ENCODE measurements at places on chromosomes 1 and 21.

DNA sequence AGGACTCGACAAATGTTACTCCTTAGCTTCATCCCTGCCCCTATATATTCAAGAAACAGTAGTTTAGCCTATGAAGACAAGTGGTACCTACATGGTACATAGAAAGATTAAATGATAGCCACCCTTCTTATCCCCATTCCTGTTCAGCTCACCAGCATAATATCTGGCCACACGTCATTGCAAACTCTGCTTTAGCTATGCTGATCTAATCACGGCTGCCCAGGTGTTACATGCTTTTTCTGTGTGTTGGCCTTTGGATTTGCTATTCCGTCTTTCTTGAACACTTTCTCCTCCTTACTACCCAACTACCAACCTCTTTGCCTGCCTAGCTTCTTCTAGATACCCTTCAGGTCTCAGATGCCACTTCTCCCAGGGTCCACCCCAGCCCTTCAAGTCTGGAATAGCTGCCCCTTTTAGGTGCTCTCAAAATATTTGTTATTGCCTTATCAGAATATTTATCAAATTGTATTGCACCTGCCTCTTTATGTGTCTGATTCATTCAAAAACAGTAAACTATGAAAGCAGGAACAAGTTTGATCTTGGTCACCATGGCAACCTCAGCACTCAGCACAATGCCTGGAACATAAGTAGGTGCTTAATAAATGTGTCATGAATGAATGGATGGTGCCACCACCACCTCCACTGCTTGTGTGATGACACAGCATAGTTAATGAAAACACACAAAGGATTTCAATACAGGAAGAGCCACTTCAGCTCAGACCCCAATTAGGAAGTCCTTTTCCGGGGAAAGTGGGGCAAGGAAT is 11.4 kb upstream of the DNASE2B start:
- no peak for DNase-seq

- DNase-seq: no peak
These were observed 14.7 kb upstream of the FABP3 start for GRCh38 chr1:31387612-31388011.

DNA sequence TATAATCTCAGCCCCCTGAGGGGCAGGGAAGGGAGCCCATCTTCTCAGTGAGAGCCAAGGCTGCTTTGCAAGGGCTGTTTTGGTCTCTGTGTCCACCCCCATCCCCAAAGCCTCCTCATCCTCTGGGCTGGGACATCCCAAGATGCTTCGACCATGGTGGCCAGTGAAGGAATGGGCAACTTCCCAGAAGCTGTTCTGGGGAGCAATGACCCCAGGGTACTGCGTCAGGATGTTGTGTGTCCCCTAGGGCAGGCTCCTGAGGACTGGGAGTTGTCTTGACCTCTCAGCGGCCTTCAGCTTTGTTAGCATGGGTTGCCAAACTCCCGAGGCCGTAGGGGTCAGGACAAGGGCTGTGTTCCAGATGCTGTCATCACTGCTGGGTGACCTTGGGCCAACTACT is 238.4 kb upstream of the POU3F1 start:
- no peak for DNase-seq

DNA sequence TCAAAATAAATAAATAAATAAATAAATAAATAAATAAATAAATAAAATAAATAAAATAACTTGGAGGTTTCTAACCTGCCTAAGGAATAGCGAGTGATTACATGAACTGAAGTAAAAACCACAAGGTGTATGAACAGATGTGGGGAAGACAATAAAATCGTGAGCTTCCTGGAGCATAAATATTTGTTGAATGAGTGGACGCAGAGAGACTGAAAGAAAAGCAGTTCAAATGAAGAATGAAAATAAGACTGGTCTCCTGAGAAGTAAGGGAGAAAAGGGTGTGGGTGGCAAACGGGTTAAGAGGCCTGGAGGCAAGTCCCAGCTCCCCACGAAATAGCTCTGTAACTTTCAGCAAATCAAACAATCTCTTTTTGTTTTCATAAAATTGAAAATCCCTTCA is 33.6 kb downstream of the CHML start:
- no peak for DNase-seq

- no peak for DNase-seq
These were observed 32.4 kb downstream of the KCNN3 start for GRCh38 chr1:154837672-154838171.

DNA sequence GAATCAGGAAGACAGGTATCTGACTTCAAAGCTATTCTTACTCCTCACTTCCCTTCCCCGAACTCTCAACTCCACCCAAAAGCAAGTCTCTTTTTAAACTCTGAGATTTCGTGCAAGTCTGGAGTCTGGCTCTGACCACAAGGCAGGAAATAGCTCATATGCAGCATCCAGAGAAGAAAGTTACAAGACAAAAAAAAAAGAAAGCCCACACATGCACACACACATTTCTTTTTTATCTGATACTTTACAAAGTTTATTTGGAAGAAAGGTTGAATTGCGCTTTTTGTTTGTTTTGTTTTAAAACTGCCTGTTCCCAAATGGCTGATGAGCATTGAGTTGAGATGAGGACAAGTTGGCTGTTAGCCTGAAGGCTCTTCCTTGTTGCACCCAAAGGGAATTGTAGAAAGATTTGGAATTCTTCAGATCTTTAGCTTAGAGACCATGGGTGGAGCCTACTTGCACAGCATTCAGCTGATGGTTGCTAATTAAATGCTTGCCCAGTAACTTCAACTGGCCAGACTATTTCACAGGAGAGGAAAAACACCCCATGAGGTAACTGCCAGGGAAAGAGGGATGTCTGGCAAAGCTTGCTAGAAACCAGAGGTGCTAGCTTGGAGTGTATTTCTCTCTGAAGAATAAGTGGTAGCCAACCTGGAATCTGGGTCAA is 490.3 kb downstream of the TTLL7 start:
- peak; percentile 9 for DNase-seq

GRCh38 chr1:182175361-182175931 is 113.9 kb upstream of the ZNF648 start:
- no peak for DNase-seq

GRCh38 chr1:206050655-206051235 is 2.2 kb upstream of the RHEX start:
- DNase-seq: peak; percentile 9

DNA sequence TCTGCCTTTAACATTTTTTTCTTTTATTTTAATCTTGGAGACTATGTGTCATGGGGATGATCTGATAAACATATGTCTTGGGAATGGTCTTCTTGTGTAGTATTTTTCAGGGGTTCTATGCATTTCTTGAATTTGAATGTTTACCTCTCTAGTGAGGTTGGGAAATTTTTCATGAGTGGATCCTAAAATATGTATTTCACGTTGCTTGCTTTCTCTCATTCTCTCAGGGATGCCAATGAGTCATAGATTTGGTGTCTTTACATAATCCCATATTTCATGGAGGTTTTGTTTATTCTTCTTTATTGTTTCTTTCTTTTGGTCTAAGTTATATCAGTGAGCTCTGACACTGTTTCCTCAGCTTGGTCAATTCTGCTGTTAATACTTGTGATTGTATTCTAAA is 1237.2 kb downstream of the PLA2G4A start:
- no peak for DNase-seq

GRCh38 chr1:226608699-226609505 is 60.3 kb downstream of the STUM start:
- DNase-seq: peak; percentile 39

GRCh38 chr1:93504247-93505033 is 56.5 kb downstream of the FNBP1L start:
- DNase-seq: no peak

- DNase-seq: no peak
These were observed 176.9 kb upstream of the CAMK1G start for GRCh38 chr1:209406595-209406994.

- no peak for DNase-seq
These were observed 48.0 kb upstream of the FOXD3 start for GRCh38 chr1:63274371-63274770.

DNA sequence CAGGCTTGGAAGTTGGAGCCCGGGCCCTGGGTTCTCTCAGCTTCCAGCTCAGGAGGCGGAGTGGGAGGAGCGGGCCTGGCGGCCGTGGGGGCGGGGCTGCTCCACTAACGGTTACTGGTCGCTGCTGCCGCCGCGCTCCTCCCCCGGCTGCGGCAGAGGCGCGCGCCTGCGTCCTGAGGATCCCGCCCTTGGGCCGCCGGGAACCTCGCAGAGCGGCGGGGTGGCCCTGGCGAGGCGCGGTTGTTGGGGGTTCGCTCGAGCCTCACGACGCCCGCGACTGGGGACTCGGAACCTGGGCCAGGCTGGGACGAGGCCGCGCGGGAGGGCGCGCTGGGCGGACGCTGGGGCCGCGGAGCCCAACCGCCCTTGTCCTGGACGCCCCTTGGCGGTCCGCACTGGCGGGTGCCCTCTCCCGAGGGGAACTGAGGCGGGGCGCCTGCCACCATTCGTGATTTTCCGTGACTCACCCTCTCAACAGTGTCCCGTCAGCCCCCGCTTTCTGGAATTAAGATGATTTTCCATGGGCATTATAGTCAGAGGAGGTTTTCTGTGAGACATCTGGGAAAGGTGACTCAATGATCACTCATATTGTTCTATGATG is 34.1 kb downstream of the OR2G3 start:
- no peak for DNase-seq

- DNase-seq: no peak
These were observed 801 bp downstream of the EPRS1 start for GRCh38 chr1:220045356-220046051.

- no peak for DNase-seq
These were observed 33.5 kb downstream of the KCNC4 start for GRCh38 chr1:110243574-110243973.

- no peak for DNase-seq
These were observed 511.6 kb downstream of the SMYD3 start for GRCh38 chr1:245995474-245995873.

DNA sequence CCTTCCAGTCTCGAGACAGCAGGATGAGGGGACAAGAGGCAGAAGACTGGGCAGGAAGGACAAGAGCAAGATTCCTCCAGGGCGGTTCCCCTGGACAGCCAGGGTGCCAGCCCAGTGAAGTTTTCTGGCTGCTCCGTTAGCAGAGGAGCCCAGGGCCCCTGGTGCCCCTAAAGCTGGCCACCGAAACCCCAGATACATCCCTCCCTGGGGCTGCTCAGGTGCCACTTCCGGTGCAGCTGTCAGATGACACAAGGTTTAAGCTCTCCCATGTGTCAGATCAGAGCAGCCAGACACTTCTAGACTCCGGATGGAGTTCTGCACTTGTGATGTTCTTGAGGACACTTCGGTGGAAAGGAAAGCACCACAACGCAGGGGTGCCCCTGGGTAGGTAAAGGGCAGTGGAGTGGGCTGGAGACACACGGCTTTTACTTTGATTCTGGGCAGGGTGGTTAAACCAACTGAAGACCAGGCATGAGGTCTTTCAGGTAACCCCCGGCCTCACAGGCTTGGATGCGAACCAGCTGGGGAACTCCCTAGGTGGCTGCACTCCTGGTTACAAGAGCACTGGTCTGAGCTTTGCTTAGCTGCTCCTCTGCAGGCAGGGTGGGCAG is 85.7 kb downstream of the ITPKB start:
- DNase-seq: no peak

DNA sequence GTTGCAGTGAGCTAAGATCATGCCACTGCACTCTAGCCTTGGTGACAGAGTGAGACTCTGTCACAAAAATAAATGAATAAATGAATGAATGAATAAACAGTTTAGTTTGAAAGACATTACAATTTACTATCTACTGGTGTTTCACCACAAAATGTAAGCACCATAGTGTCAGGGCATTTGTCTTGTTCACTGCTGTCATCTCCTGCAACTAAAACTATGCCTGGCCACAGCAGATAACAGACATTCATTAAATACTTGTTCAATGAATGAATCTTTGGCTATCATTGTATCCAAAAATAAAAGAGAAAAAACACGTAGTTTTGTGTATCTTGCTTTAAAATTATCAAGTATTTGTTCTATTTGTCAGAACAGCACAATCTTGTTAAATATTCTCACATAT is 32.5 kb downstream of the SASS6 start:
- DNase-seq: no peak

- DNase-seq: no peak
These were observed 480.4 kb downstream of the PLPP3 start for GRCh38 chr1:56098946-56099345.

GRCh38 chr1:66380452-66381212 is 153.3 kb upstream of the SGIP1 start:
- DNase-seq: no peak

- no peak for DNase-seq
These were observed 342.1 kb downstream of the MATN1 start for GRCh38 chr1:30381266-30381665.

DNA sequence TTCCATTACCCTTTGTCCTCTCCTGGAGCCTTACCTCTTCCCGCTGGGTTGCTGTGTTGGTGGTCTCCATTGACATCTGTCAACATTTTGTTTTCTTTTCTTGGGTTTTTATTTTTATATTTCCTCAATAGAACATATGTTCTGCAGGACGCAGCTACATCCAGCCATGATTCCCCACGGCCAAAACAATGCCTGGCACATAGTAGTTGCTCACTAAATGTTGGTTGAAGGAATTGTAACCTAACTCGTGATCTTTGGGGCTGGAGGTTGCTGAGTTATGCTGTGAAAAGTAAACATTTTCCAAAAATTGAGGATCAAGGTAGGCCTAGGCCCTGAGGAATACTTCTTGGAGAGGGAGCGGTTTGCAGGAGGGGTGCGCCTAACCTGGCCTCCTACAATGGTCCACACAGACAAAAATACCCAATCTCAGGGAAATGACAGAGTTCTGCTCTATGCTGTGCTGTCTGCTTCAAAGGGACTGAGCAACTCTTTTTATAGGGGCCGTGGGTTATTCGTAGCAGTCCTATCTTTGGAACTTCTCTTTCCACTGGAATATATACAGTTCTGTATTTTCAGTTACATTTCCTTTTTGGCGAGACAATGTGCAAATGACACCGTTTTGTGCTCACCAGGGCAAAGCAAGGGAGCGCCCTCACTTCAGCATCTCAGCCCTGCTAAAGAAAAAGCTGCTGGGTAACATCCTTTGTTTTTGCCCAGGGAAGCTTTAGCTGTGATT is 1.4 kb downstream of the PDPN start:
- no peak for DNase-seq

DNA sequence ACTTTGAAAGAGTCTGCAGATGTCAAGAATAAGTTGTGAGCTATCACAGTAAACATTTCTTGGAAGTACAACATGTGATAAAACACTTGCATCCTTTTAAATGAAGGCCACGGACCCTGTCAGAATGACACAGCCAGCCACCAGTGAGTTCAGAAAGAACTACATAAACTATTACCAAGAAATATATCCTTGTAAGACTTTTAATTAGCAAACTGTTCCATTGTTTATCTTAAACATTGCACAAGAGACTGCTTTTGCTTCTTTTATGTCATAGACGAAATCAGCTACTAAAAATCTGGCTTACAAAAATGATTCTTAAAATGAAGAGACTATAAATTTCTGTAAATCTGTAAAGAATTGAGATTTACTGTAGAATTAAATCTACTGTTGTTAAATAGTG is 17.9 kb downstream of the LRRC7 start:
- no peak for DNase-seq

DNA sequence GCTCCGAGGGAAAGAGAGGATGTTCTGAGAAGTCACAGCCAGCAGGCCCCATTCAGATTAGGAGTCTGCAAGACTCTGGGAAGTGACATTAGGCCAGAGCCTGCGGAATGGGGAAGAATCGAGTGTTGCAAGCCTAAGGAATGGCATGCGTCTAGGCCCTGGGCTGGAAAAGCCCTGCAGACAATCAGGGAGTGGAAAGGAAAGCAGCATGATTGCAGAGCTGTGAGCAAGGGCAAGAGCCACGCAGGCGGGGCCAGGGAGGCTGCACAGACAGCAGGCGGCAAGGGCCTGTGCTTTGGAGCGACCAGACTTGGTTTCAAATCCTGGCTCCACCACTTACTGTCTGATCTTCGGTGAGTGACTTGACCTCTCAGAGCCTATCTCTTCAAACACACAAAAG is 118.2 kb downstream of the RRAGC start:
- DNase-seq: no peak

GRCh38 chr21:36909423-36909822 is 57.0 kb downstream of the HLCS start:
- no peak for DNase-seq
